SK-N-MC (cell line): ENCODE measurements at places on chromosomes 13 and 19.

- no peak for DNase-seq
Observed at GRCh38 chr13:26965952-26966700, 205.5 kb downstream of the USP12 start.

- DNase-seq = no peak
Observed at GRCh38 chr19:50556282-50557008, 11.8 kb downstream of the LRRC4B start.

GRCh38 chr19:45653634-45654033 is 14.4 kb upstream of the GIPR start:
- no peak for DNase-seq

DNA sequence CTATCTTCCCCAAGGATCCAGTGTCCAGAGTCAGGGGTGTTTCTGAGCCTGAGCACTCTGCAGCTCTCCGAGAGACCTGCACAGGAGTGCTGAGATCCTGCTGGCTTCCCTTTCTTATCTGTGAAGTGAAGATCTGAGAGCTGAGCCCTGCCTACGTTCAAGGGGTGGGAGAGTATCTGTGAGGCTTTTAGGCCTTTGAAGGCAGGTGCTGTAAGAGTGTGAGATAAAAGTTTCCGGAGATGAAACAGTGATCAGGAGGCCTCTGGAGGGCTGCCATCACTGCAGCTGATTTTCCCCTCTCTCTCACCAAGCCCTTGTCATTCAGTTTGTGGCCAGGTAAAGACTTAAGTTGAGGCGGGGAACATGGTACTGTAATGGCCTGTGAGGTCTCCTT is 83.1 kb downstream of the AKAP11 start:
- no peak for DNase-seq

DNA sequence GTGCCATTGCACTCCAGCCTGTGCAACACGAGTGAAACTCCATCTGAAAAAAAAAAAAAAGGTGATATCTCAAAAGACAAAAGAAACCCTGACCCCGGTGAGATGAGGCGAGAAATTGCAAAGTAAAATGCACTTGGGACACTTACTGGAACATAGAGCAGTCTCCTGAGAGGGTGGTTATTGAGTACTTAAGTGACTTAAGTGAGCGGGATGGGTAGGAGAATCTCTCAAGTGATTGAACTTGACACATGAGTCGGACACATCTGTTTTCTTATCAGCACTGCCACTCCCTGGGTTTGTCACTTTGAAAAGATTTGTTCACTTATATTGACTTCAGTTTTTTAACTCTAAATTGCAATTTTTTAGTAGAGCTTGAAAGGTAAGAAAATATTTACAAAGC is 2.8 kb downstream of the ZNF429 start:
- no peak for DNase-seq

GRCh38 chr19:7914598-7915045 is at the start of gene TGFBR3L:
TGFBR3L (plus strand) TSS chr19:7914830.
- no peak for DNase-seq

DNA sequence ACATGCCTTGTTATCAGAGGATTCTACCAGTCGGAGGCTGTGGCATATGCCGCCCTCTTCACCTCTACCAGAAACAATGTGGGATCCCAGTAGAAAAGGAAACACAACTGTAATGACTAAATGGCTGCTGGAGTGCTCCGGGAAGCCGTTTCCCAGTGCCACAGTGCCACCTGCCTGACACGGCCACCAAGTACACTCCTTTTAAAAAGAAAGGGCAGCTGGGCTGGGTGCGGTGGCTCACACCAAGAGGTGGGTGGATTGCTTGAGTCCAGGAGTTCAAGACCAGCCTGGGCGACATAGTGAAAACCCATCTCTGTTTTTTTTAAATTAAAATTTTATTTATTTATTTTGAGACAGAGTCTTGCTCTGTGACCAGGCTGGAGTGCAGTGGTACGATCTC is 67.3 kb downstream of the TRPM4 start:
- DNase-seq = no peak

- DNase-seq = no peak
Observed at GRCh38 chr19:46760363-46760762, 14.1 kb upstream of the STRN4 start.

- no peak for DNase-seq
Observed at GRCh38 chr19:6697291-6697690, 23.2 kb downstream of the C3 start.

DNA sequence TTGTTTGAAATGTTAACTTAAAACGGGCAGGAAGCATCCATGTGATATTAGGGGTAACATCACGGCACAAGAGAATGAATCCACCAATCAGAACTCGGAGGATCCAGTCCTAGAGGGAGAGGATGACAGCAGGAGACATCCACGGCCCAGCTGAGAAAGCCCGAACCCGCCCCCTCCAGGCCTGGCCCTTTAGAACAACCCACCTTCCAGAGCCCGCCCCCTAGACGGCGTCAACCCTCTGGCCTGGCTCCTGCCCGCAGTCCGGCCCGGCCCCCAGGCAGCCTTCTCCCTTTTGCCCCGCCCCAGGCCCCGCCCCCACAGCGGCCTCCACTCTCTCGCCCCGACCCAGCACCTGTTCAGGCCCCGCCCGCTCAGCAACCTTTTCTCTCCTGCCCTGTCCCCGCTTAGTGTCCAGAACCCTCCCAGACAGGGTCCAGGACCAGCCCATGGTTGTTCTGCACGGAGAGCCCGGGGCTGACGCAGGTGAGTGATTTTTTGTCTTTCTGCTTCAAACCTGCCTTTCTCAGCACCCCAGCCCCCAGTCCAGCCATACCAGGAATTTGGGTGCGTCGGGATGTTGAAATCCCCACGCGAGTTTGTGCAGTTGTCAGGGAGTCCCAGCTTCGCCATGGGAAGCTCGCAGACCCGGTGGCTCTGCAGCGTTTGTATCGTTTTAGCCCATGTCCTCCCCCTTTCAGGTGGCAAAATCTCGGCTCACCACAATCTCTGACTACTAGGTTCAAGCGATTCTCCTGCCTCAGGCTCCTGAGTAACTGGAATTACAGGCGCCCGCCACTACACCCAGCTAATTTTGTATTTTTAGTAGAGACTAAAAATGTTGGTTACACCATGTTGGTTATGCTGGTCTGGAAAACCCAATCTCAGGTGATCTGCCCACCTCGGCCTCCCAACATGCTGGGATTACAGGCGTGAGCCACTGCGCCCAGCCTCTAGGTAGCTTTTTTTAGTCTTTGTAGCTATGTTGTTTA is 16.1 kb downstream of the ZNF816 start:
- no peak for DNase-seq

GRCh38 chr19:47111006-47111621 is 2.5 kb downstream of the ZC3H4 start:
- no peak for DNase-seq
